ENCODE measurements at places on chromosomes 2 and 18.

- DNase-seq, result no peak
Observed at GRCh38 chr18:59640721-59641120, 56.5 kb downstream of the CCBE1 start.

GRCh38 chr2:203739351-203739750, 32.9 kb downstream of the CD28 start:
- no peak for DNase-seq

DNA sequence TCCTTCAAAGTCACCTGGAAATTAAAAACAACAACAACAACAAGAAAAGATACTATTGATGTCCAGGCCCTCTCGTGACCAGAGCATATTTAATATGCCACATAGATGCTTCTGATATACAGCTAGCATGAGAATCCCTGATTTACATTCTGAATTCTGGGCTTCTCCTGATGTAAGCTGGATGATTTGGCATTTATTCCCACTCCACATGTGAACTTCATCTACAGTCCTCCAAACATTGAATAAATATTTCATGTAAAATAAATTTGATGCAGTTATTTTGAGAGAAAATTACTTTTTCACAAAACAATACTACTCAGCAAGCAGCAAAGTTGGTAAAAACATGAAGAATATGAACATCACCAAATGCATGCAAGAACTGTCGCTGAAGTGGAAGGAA, 453.2 kb upstream of the SETBP1 start:
- DNase-seq, result no peak

GRCh38 chr18:23114171-23114881, 21.0 kb upstream of the CABLES1 start:
- no peak for DNase-seq

- DNase-seq, result no peak
Observed at GRCh38 chr2:212539072-212539880, 674 bp upstream of the ERBB4 start.

DNA sequence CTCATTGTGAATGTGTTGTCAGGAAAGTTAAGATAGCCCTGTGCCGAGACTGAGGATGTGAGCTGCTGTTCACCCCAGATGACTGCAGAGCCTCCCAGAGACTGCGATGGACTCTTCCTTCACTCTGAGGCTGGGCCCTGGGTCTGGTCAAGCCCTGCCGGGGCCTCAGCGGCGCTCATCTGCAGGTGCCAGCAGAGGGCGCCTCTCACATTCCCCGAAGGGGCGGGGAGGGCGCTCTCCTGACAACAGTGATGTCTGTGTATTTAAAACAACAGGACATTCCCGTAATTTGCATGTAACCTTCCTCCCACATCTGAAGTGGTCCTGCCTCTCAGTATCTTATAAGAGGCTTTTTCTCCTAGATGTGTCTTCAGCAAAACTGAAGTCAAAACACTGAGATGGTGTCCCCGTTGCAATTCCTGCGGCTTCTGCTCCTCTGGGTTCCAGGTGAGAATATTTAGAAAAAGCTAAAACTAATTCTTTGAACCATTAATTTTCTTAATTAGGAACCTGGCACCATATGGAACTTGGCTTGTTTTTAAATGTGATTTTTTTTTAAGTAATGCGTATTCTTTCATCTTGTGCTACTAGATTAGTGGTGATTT, 1377.9 kb downstream of the RPIA start:
- peak; percentile 21 for DNase-seq

Data from erythroblast (primary cell).